Activated T-cell treated with anti-CD3 and anti-CD28 coated beads, Interleukin-2, amount 50 U/mL, for 4 hours (primary cell): ENCODE measurements at places on chromosomes 1 and 21.

- DNase-seq, result no peak
Measured at GRCh38 chr1:37714226-37714625, 21.9 kb downstream of the CDCA8 start.

- DNase-seq, result no peak
Measured at GRCh38 chr1:23915466-23915865, 2.3 kb upstream of the CNR2 start.

GRCh38 chr1:83761167-83762038, 237.5 kb downstream of the TTLL7 start:
- no peak for DNase-seq

DNA sequence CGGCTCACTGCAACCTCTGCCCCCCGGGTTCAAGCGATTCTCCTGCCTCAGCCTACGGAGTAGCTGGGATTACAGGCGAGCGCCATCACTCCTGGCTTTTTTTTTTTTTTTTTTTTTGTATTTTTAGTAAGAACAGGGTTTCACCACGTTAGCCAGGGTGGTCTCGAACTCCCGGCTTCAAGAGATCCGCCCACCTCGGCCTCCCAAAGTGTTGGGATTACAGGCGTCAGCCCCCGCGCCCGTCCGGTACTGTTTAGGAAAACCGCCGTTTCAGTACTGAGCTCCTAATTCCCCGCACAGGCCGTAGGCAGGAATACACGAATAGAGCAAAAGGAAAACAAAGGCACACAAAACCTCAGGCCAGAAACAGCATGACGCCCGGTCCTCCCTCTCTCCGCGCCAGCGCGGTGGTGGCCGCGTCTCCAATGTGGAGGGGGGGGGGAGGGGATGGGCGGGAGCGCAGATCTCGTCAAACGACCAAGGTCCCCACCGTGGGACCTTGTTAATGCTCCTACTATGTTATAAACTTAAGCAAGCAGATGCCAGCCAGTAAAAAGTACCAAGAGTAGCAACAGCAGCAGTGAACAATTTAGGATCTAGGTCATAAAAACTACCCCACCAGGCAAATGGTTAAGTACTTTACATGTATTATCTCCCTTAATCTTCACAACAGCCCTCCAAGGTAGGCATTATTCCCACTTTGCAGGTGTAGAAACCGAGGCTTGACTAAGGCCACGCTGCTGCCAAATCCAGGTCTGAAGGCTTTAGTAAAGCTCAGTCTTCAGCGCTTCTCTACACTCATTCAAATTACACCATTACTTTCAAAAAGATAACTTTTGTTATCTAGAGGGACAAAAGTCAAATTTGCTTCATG, 648 bp upstream of the ADAR start:
- no peak for DNase-seq

GRCh38 chr1:167716000-167716271, 5.8 kb upstream of the MPZL1 start:
- DNase-seq, result no peak
